Right ventricle myocardium superior (tissue), 1 donor: ENCODE measurements at places on chromosomes 4 and X. TPM values are rescaled to one million over a fixed set of nuclear protein-coding genes. Genes with fewer than 3 reads are reported as not detected.
A peak's percentile ranks its signal among the peaks of the same experiment; 100 is the strongest.

The PABPC1L2A gene
- not detected for total RNA-seq

The PPBP gene
- 0.32 TPM for total RNA-seq

The CXCL11 gene
- not detected for total RNA-seq

The SMPX gene
- total RNA-seq: 569 TPM

The CAMK2D gene
- 194 TPM for total RNA-seq

- no peak for DNase-seq
Observed at GRCh38 chrX:15204130-15204751, 65.6 kb downstream of the ASB9 start.

DNA sequence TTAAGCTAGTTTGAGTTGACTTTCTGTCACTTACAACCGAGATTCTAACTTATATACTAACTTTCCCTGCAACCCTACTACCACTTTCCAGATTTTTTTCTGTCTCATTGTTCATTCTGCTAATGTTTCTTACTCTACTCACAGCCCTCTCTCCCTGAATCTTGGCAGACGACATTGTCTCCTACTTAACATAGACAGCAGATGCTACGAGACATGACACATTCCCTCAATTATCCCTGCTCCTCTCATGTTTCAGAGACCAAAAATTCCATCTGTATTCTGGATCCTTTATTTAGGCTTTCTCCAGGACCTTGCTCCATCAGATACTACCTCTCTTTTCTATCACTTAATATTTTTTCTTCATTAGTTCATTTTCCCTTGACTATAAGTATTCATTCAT is 379.1 kb upstream of the TEX13C start:
- no peak for DNase-seq

- DNase-seq: no peak
Observed at GRCh38 chrX:140724309-140724708, 14.8 kb downstream of the LINC00632 start.

- DNase-seq: no peak
Observed at GRCh38 chrX:111443946-111444345, 32.0 kb upstream of the DCX start.

GRCh38 chr4:40976343-40976742 is 226.6 kb downstream of the NSUN7 start:
- DNase-seq: no peak

GRCh38 chrX:47751670-47752069 is 85.0 kb upstream of the ZNF81 start:
- DNase-seq: peak; percentile 34

DNA sequence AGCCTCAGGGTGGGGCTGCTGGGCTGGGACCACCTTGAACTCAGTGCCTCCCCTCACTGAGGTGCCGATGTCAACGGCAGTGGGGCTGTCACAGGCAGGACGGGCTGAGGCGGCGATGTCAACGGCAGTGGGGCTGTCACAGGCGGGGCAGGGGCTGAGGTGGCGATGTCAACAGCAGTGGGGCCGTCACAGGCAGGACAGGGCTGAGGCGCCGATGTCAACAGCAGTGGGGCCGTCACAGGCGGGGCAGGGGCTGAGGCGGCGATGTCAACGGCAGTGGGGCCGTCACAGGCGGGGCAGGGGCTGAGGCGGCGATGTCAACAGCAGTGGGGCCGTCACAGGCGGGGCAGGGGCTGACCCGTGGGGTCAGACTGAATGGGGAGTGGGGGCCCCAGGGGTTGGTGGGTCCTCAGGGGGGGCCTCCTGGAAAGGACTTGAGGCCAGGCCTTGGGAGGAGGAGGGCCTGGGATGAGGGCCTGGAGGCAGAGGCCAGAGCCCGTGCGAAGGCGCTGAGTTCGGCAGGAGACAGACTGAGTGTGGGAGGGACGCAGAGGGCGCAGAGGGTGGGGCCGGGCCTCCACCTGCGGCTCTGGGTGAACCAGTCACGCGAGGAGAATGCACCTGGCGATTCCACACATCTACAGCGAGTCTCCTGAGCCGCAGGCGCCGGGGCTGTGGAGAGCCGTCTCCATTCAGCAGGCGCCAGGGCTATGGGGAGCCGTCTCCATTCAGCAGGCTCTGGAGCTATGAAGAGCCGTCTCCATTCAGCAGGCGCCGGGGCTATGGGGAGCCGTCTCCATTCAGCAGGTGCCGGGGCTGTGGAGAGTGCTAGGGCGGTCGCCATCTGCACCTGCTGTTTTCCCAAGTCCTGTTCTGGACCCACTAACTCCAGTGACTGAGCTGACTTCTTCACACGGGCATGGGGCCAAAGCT is 22.9 kb downstream of the ATP5ME start:
- DNase-seq: no peak

DNA sequence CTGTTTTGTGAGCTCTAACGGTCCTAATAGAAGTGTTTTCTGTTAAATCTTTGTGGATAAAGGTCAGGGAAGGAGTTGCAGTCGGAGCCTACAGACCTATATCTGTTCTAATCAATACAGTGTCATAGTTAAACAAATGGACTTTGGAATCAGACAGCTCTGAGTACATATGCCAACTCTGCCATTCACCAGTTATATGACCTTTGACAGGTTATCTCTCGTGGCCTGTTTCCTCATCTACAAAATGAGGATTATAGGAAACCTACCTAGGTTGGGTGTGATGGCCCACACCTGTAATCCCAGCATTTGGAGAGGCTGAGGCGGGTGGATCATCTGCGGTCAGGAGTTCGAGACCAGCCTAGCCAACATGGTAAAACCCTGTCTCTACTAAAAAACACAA is 89.7 kb downstream of the MID1IP1 start:
- no peak for DNase-seq

GRCh38 chrX:68999931-69000330 is 165.3 kb downstream of the PJA1 start:
- DNase-seq: no peak

- peak; percentile 49 for DNase-seq
Observed at GRCh38 chr4:170025523-170026252, 507 bp downstream of the MFAP3L start.

DNA sequence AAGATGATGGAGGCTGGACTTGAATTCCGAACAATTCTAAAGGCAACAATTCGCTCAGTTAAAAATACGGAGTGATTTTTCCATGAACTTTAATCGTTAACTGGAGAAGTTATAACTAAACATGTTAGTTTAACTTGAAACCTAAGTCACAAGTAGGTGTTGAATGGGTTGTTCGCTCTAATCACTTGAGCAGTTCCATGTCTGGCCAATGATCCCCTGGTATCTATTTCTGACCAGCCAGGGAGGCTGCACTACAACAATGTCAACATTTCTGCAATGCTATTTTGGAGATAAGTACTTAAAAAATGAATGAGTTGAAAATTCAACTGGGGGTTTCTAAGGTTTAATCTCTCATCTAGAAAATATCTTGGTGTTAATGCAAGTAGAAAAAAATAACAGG is 112.5 kb downstream of the NR3C2 start:
- no peak for DNase-seq

- no peak for DNase-seq
Observed at GRCh38 chr4:26073886-26074560, 160.0 kb downstream of the SMIM20 start.

GRCh38 chr4:120400441-120400840 is 333.8 kb upstream of the MAD2L1 start:
- no peak for DNase-seq

GRCh38 chr4:122163767-122164166 is 11.6 kb downstream of the BLTP1 start:
- DNase-seq: no peak

DNA sequence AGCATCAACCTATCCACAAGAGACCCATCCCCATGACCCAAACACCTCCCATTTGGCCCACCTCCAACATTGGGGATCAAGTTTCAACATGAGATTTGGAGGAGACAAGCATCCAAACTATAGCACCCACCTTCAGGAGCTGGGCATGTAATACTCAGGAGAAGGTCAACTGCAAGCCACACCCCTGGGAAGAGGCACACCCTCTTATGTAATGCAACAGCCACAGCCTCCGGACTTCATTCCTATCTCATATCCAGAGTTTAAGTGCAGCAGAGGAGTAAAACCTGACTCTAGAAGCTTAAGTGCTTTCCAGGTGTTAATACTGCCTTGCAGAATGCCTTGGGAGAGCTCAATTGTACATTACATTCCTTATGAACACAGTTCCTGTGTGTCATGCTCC is 197.4 kb downstream of the PTTG2 start:
- no peak for DNase-seq
